Psoas muscle (tissue), 8 donors: ENCODE measurements at places on chromosomes 7 and 10. TPM values are rescaled to one million over a fixed set of nuclear protein-coding genes. Genes with fewer than 3 reads are reported as not detected.
A peak's percentile ranks its signal among the peaks of the same experiment; 100 is the strongest.

PRKCQ gene
- total RNA-seq = 17.9 TPM

DNA sequence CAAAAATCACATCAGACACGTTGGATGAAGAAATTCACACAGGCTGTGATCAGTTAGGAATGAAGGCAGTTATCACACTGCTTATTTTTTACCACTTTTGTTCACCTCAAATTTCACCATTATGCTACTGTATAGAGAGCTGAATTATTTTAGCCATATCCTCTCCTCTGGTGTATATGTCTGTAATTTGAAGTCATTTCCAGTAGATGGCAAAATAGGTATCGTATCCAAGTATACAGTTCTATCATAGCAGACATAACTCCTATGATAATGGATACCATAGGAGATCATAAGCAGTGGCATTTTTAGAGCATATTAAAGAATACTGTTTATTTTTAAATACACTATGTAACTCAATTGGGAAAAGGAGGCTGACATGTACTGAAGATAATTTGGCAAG is 909.7 kb downstream of the DNAJB9 start:
- DNase-seq = no peak
- no peak overlapping the region for H3K4me3 ChIP-seq
- no peaks in the 10 kb centered on the region for H3K27me3 ChIP-seq
- no peaks in the 10 kb centered on the region for H3K4me1 ChIP-seq

DNA sequence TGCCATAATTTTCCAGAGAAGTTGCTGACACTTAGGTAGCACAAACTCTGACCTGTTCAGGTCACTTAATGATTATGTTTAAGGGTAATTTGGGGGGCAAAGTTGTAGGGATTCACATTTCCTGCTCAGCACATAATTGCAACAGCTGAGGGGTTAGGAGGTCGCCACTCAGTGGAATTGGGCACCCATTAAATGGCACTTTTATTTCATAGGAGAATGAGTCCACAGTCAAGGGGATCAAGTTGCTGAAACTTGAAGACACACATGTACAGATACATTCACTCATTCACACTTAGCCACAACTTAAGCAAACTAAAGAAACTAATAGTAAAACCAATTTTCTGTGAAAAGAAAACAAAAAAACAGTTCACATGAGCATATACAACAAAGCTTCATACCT is 1.5 kb downstream of the PCDH15 start:
- H3K27me3 ChIP-seq = no peaks in the 10 kb centered on the region
- H3K4me1 ChIP-seq = no peaks in the 10 kb centered on the region
- no peaks in the 10 kb centered on the region for H3K36me3 ChIP-seq
- no peak overlapping the region for H3K27ac ChIP-seq
- H3K4me3 ChIP-seq = no peak overlapping the region
- DNase-seq = no peak

GRCh38 chr10:59387951-59388670 is 25.8 kb upstream of the FAM13C start:
- DNase-seq = no peak
- peak overlapping the region; percentile 56 for H3K27ac ChIP-seq
- H3K4me1 ChIP-seq = peaks cover 27% of the 10 kb centered on the region
- no peak overlapping the region for H3K4me3 ChIP-seq

GRID1 gene
- 0.20 TPM for total RNA-seq
